Stimulated activated CD4-positive, alpha-beta T cell treated with anti-CD3 and anti-CD28 coated beads, Interleukin-15, amount 100 ng/mL, for 1 hour (primary cell): ENCODE measurements at places on chromosomes 16 and 17.

- no peak for DNase-seq
Measured at GRCh38 chr16:23152386-23153178, 3.3 kb upstream of the USP31 start.

DNA sequence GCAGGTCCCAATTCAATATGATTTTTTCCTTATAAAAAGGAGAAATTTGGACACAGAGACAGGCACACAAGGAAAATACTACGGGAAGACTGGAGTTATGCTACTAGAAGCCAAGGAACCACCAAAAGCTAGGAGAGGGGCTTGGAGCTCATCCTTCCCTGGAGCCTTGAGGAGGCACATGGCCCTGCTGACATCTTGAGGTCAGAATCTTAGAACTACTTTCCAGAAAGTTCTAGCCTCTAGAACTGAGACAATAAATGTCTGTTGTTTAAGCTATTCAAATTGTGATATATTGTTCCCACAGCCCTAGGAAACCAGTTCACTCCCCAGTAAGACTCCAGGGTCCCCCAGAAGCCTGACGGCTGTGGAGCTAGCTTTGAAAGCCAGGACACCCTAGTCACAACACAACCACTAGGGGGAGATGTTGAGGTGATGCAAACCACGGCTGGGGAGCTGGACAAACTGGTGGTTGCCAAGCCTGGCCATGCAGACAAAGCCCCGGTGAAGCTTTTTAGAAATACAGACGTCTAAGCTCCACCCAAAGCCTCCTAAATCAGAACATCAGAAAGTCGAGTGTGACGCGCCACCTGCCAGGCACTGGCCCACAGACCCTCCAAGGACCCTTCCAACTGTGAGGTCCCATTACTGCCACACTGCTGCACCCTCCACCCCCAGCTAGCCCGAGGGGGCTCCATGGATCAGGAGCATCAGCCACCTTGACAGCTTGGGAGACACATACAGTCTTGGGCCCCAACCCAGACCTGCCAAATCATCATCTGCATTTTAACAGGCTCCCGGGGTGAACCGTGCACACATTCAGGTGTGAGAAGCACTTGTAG lies 106.4 kb downstream of the SLC39A11 start:
- no peak for DNase-seq

- no peak for DNase-seq
Measured at GRCh38 chr16:87435372-87436224, 43.5 kb downstream of the MAP1LC3B start.

DNA sequence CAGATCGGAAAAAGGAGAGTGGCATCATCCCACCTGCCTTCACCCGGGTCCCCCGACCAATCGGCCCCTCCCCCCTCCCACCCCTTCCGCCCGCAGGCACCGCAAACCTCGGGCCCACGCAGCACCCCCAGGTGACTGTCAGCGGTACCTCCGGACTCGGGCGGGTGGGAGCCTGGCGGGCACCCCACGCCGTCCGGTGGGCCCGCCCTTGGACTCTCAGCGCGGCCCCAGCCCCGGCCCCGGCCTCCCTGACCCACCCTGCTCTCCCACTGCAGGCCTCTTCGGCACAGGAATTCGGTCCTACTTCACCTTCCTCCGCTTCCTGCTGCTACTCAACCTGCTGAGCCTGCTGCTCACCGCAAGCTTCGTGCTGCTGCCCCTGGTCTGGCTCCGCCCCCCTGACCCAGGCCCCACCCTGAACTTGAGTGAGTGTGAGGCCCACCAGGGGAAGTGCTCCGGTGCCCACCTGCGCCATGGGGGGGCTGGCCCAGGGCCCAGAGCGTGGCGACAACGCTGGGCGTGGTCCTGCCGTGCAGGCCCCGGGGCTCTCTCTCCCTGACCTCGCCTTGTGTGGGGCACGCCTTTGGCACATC lies 1.6 kb downstream of the TMC8 start:
- DNase-seq, result no peak

- no peak for DNase-seq
Measured at GRCh38 chr17:4588391-4588790, 4.1 kb downstream of the SMTNL2 start.
